ENCODE measurements at places on chromosomes 6 and 20.

DNA sequence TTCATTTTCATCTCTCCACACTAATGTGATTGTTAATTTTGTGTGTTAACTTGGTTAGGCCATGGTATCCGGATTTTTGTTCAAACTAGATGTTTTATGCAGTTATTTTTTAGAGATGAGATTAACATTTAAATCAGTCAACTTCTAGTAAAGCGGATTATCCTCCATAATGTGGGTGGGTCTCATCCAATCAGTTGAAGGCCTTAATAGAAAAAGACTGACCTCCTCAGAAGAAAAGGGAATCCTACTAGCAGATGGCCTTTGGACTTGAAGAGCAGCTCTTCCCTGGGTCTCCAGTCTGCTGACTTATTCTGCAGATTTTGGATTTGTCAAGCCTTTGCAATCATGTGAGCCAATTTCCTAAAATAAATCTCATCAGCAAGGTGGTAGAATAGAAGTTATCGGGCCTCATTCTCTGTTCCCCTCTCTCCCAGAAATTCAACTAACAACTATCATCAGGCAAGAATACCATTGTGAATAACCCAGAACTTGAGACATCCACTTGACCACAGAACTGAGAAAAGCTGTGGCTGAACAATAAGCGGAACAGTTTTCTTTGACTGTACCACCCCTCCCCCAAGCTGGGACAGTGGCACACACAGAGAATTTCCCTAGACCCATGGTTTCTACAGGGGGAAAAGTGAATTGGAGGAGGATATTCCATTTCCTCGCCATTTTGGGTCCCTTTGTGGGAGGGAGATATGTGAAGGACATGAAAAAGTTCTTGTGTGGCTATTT, 323.0 kb downstream of the UTRN start:
- no peak for DNase-seq

DNA sequence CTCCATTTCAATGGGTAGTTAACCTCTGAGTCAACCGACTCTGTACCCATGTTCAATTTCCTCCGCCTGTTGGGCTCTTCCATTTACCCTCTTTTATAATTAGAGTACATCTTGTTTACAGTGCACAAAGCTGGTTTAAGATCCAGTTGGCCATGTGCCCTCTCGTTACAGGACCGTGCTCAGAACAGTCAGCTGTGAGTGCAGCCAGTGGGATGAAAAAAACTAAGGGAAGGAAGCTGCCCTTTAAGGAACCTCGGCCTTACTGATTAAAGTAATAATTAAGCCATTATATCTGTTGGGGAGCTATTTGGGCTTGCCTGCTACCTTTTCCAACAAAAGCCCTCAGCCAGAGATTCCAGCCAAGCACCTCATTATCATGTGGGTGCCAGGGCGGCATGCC, 68.8 kb downstream of the TMEM170B start:
- DNase-seq, result no peak

GRCh38 chr6:131116755-131117360, 18.4 kb upstream of the AKAP7 start:
- DNase-seq, result no peak

DNA sequence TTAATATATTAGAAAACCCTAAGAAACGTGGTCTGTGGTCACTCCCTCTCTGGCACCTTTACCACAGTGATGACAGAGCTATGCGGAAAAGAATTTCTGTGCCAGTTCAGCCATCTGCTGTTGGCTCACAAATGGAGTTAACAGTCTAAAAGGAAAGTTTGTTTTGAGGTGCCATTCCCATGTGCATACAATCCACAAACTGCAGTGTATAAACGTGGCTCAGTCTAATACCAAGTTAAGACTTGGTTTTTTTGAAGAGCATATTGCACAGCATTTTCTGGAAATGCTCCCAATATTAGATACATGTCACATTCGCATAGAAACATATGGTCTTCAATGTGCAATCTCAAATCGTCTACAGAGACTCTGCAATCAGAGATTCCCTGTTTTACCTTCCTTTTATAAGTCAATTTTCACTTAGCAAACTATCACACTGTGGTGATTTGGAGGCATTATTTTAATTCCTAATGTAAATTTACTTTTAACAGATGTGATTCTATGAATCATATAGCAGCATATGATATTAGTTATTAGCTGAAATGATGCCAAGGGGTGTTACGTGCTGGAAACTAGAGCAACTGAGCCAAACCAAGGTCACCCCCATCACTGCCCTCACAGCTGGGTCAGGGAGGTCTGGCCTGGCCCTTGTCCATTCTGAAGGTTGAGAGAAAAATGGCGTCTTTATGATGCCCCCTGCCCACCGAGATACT, 383.5 kb downstream of the PRKN start:
- DNase-seq, result no peak

- DNase-seq, result no peak
These were observed 118.8 kb upstream of the AFDN start for GRCh38 chr6:167707686-167708500.

DNA sequence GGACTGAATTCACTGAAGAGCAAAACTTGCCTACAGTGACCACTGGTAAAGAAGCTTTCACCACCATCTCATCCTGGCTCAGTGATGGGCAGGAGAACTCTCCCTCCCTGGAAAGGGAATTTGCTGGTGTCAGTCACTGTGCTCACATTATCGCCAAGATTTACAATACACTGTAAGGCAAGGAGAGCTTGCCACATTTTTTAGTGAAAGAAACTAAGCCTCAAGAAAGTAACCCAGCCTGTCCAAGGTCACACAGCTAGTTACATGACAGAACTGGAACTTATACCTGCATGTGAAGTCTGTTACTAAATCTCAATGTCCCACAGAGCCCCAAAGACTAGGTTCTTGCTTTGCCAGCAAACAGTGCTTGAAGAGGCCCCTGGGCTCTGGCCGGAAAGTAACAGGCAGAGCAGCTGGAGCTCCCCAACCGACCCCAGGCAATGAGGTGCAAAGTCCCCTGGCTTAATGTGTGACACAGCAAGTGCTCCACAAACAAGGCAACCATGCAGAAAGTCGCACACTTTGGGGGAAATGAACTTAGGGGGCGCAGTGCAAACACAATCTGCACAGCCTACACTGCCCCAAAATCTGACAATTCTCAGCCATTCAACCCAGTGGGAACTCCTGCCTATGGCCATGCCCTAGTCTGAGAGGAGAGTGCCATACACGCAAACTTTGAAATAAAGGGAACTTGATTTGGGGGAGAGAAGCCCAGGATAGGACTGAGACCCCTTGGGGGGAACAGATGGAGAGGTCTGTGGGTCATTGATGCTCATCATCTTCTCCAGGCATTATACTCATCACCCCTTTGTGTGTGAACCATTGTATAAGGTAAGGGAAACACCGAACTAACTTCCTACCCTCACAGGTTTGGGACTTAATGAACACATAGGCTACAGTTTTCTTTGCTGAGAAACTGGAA, 1.9 kb downstream of the BCL2L1 start:
- DNase-seq, result no peak

DNA sequence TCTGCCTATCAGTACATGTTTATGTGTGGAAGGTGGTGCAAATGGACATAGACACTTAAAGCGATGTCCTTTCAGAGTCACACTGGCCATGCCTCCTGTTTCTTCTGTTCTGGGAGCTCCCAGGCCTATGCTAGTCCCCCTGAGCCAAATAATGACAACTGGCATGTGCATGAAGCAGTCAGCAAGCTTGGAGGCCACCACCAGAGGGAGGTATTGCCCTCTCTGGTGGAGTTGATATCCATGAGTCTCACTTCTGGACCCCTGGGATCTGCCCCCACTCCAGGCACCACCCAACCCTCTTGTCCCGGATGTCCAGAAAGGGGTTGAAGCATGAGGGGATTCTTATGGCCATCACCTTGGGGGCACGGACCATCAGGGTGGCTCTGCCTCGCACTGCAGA, 172.2 kb downstream of the AIG1 start:
- DNase-seq, result no peak

DNA sequence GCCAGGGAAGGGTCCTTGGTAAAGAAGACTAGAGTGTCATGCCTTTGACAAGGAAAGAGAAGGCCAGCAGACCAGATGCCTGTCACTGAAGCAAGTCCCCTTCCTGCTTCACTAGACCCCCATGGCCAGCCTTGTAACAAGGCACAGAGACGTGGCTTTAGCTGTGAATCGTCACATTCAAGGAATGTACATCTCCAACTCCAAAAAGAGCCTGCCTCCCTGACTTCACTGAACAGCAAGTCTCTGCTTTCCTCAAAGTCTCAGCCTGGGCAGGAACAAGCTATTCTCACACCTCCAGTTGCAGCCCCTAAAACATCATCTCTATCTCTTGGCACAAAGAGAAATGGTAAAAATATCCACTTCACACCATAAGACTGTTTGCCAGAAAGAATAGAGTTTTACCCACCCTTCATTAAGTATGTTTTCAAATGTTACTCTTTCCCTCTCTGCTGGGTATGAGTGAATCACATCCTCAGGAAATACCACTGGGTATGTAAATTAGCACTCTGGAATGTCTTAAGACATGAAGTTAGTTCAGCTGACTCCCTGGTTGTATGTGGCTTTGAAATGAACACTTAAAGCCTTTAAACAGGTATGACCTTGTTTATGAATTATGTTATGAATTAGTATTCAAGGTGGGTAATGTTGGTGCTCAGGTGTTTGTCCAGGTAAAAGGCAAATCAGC, 46.4 kb upstream of the NT5E start:
- no peak for DNase-seq

- DNase-seq, result no peak
These were observed 2.8 kb downstream of the DBNDD2 start for GRCh38 chr20:45410887-45411286.

GRCh38 chr6:26431258-26432172, 8.8 kb upstream of the BTN3A3 start:
- no peak for DNase-seq

DNA sequence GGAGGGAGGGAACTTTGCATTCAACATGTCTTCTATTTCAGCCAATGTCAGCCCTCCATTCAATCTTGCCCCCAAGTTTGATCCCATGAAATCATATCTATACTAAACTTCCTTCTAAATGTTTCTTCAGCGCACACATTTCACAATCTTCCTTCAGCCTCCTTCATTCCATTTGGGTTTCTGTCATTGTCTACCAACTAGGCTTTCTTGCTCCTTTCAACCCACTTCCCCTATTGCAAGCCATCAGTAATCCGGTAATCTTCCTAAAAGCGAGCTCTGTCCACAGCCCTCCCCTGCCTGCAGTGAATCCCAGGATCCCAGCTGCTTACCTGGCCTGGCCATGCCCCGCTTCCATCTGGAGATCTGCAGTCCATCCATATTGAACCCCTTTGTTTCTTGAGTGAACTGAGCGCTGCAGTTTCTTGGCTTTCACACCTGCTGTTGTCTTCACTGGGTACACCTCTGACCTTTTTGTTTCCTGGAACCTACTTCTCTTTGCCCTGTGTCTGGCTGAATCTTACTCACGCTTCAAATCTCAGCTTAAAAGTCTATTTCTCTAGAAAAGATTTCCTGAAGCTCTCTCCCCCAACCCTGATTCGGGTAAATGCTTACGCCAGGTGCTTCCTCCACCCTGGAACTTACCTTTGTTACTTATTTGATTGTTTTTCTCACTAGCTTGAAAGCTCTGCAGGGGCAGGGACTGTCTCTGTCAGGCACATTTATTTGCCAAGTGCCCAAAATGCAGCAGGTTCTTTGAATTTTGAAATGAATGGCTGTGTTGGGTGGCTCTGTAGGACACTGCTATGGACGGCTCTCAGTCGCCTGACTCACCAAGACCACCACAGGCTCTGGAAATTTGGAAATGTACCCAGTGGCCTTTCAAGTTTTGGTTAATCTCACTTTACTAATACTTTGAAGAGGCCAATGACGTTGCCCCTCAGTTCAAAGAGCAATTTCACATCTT, 50.3 kb downstream of the ADTRP start:
- DNase-seq, result no peak

GRCh38 chr6:10555625-10556309, 34.6 kb downstream of the GCNT2 start:
- DNase-seq, result no peak

DNA sequence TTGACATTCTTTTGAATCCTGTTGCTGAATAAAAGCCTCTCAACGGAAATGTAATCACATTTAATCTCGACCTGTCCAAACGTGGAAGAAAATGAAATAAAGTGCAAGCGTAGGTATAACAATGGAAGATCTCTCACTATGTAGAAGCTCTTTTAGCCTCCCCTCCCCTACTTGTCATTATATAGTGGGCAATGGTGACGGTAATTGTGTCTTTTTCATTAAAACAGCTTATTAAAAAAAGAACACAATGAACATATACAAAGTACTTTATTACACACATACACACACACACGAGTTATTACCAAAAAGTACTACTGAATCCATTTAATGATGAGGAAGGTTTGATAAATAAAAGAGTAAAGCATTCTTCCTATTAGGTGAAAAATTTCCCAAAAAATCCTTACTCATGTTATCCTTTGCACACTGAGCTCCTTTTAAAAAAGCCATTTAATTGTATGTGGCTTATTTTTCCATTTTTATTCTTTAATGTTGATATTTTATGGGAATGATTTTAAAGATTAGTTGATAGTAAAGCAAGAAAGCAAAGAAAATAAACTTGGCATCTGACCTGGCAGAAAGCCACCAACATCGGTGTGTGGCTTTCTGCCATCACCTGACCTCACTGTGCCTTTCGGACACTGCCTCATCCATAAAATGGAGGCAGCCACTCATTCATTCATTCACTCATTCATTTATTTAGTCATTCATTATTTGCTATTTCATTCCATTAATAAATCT, 493 bp upstream of the SGK1 start:
- DNase-seq, result no peak

DNA sequence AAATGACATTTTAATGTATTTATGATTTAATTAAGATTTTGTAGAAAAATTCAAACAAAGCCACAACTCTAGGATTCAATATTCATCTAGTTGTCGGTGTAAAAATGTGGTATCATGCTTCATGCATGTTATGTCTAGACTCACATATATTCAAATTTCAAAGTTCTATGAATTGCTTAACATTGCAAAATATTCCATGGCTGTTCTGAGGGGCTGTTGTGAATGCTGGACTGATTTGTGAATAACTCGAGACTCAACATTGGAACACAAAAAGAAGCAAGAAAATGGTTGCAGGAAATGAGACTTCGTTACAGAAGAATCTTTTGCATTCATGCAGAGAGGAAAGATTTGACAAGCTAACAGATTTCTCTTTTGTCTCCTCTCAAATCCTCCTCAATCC, 705.9 kb downstream of the DHX35 start:
- DNase-seq, result no peak

DNA sequence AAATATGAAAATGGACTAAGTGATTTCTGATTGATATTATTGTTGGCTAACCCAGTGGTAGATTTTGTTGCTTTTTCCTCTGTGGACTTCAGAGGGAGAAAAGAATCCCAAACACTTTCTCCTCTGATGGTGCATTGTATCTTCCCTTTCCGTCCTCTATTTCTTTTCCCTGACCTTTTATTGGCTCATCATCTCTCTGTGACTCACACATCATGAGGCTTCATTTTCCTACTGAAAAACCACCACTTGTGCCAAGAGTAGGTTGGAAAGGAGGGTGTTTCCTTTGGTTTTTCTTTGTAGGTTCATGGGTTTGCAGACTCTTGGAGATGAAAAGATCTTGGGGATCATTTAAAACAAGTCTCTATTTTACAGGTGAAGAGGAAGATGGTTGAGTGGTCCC, 311.7 kb upstream of the JAG1 start:
- no peak for DNase-seq

Measured in cortex of kidney (tissue), 1 donor.